ENCODE measurements at places on chromosomes 12 and 14. TPM values are rescaled to one million over a fixed set of nuclear protein-coding genes. Genes with fewer than 3 reads are reported as not detected.

- no peak for DNase-seq
Observed at GRCh38 chr12:23887055-23887835, 62.2 kb downstream of the SOX5 start.

AICDA gene
- not detected for total RNA-seq

GRCh38 chr14:66432334-66432733, 53.8 kb upstream of the CCDC196 start:
- no peak for DNase-seq

CABP1 gene
- total RNA-seq = 0.29 TPM

GRCh38 chr14:95619785-95620417, 66.3 kb upstream of the TCL1B start:
- no peak for DNase-seq

DNA sequence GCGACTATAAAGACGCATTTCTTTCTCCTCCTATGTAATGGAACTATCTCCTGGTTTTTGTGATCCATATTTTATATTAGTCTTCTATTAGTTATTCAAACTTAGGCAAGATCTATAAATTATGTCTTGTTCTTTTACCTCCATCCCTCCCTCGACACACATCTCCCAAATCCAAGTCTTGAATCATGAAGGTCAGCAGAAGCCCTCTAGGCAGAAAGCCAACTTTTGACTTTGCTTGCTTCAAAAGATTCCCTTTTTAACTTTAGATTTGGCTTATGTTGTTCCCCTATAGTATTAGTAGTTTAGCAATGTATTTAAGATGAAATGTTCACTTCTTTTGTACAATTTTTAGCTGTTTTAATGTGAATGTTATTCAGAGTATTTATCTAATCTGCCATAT, 689.8 kb downstream of the SLC6A15 start:
- DNase-seq = no peak
